ENCODE measurements at places on chromosomes 1 and 21.

- peak; percentile 82 for DNase-seq
Measured at GRCh38 chr1:44808938-44809917, 905 bp downstream of the BTBD19 start.

GRCh38 chr1:197924516-197925123 lies 7.4 kb downstream of the LHX9 start:
- DNase-seq: no peak

GRCh38 chr1:211612786-211613107 lies 33.8 kb upstream of the SLC30A1 start:
- DNase-seq: no peak

- no peak for DNase-seq
Measured at GRCh38 chr1:233957691-233958090, 53.2 kb downstream of the SLC35F3 start.

- no peak for DNase-seq
Measured at GRCh38 chr1:19427087-19427781, 58.1 kb downstream of the CAPZB start.

GRCh38 chr1:85225624-85226380 lies 25.0 kb upstream of the SYDE2 start:
- no peak for DNase-seq

GRCh38 chr1:41640141-41640751 lies 155.8 kb upstream of the EDN2 start:
- DNase-seq: no peak

DNA sequence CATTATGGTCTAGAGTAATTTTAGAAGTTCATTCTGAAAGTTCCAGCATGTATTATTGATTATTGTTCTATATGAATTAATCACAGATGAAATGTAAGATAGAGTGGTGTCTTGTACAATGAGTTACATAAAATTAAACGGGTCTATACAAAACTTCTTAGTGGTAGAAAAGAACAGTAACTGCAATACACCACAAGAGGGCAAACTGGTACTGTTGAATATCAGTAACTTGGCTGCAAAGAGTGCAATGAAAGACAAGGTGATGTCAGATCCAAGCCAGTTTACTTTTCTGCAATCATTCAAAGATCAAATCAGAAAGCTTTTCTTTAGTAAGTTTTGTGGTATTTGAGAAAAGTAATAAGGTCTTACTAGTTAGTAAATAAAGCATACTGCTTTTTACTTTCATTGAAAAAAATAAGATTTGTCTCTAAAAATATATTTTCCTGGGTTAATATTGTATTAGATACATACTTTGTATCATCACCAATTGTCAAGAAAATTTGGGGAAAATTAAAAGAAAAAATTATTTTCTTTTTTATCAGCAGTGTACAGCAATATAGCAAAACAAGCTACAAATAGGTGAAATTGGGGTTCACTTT lies 66.4 kb upstream of the BTG3 start:
- DNase-seq: peak; percentile 1

- DNase-seq: no peak
Measured at GRCh38 chr1:245698860-245699259, 544.1 kb downstream of the KIF26B start.

DNA sequence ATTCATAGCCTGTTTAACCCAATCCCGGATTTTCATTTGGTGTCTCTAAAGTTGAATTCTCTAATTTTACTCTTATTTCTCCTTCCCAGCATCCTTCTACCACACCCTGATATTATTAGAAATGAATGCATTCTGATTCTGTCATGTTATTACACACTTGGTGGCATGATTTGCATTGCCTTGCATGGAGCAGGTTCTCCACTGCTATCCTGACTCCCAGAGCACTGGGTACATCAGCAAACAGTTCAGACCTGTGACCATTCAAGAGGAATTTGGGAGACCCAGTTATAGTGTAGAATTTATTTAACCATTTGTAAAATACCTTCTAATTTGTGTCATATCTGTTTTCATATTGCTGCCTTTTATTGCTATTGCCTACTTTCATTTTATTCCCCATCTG lies 2.6 kb downstream of the LRRC8B start:
- DNase-seq: no peak

DNA sequence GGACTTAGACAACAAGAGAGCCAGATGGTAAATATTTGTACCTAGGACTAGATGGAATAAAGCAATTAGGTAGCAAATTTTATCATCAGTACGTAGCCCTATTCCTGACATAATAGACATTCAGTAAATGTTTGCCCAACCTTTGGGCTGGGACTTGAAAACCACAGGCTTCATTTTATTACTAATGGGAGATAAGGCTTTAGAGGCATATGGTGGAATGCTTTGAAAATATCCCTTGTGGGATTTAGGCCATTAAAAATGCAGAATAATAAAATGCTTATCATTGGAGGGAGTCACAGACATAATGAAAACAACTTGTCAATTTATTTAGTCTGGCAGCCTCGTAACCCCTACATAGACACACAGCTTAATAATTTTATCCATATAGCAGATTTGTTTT lies 296.1 kb upstream of the SPAG17 start:
- DNase-seq: no peak

DNA sequence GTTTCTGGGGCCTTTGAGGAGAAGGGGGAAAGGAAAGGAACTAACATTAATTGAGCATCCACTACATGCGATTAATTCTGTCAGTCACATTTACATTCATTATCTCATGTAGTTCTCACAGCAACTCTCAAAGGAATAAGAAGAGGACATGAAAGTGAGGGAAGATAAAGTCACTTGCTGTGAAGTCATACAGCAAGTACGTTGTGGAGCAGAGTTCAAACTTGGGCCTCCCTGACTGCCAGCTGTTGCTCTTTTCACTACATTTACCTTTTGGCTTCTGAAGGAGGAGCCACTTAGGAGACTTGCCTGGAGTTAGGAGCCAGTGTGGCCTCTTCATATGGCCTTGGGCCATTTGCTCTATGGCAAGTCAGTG lies 6.2 kb downstream of the ZNF691 start:
- DNase-seq: no peak

DNA sequence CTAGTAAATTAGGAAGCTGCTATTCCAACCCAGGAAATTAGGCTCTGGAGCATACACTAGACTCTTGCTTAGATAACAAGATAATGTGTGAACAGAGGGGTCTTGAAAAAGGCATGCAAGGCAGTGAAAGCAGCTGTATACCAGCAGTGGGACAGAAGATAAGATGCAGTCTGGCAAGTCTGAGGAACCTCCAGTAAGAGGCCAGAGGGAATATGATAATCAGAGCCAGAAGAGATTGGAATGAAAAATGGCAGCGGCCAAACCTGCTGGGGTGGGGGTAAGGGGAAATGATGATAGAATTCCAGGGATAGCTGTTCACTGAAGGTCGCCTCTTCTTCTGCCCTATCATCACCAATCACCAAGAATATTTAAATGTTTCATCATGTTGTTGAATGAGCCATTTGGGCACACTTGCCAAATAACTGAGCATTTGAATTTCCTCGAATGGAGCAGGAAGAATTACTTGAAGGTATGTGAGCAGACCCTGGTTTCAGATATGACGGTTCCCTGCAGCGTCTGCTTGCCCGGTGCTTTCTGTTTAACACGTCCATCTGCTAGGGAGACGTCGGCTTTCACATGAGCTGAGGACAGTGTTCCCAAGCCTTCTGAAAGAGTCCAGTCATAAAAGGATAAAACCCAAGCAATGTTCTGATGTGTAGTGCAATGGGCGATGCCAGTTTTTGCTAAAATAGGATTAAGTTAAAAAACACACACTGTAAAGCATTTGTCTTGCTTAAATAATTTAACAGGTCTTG lies 173.3 kb downstream of the RWDD3 start:
- DNase-seq: no peak

Measured in effector memory CD4-positive, alpha-beta T cell (primary cell).